ENCODE measurements at places on chromosomes 3 and 15. TPM values are rescaled to one million over a fixed set of nuclear protein-coding genes. Genes with fewer than 3 reads are reported as not detected.
A peak's percentile ranks its signal among the peaks of the same experiment; 100 is the strongest.

DNA sequence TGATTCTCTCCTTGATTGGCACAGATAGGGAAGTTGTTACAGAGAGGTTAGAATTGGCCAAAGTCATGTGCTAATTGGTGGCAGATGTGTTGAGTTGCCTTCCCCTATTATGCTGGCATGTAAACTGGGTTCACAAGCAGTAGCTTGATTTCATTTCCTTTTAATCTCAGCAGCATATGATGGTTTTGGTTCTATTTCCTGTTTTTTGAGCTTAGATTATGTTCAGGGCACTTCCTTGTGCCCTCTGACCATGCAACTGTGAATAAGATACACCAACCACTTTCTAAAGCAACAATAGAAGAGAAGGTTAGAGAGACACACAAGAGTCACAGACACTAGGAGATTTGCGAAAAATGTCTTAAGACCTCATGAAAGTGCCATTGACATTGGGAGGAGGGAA, 16.5 kb downstream of the HPS3 start:
- peak; percentile 15 for DNase-seq
- peaks cover 11% of the 10 kb centered on the region for H3K36me3 ChIP-seq
- no peak overlapping the region for H3K4me3 ChIP-seq

The MESP2 gene
- total RNA-seq: not detected

DNA sequence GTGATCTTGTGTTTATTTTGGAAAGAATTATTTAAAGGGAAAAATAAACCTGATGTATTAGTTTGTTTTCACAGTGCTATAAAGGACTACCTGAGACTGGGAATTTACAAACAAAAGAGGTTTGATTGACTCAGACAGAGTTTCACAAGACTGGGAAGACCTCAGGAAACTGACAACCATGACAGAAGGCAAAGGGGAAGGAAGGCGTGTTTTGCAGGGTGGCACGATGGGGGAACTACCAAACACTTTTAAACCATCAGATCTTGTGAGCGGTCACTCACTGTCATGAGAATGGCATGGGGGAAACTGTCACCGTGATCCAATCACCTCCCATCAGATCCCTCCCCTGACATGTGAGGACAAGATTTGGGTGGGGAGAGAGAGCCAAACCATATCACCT, 87.0 kb downstream of the TP63 start:
- no peaks in the 10 kb centered on the region for H3K4me1 ChIP-seq
- H3K4me3 ChIP-seq: no peak overlapping the region
- no peaks in the 10 kb centered on the region for H3K27me3 ChIP-seq
- H3K27ac ChIP-seq: no peak overlapping the region

DNA sequence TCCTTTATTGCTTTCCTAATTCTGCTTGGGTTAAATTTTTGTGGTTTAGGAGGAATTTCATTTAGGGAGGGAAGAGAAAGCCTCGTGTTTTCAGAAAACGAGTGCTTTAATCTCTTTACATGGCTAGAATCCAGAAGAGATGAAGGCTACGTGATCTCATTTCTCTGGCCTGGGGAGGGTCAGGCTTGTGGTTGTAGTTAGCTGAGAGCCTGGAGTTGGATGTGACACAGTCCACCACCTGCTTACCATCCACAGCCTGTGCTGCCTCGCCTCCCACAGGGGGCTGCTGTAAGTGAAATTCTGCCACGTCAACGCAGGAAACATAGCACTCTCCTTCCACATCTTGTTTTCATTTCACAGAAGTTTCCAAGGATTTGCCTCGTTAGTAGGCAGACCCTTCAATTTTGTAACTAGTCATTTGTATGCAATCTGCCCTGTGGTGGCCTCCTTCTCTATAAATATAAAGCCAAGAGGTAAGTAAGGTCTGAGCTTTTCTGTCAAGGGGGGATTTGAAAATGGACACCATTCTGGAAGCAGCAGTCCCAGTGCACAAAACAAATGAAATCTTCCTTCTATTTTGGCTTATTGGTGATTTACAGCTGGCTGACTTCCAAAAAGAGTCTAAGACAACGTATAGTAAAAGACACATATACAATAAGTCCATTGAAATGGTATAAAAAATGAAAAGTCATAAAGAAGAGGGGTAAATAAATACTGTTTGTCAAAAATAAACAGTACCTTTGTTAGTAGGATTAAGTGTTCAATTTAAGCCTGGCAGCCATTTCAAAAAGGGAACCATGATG, 3.4 kb downstream of the GXYLT2 start:
- peaks cover 7% of the 10 kb centered on the region for H3K4me1 ChIP-seq
- no peak for DNase-seq
- no peak overlapping the region for H3K4me3 ChIP-seq
- peaks cover 29% of the 10 kb centered on the region for H3K27me3 ChIP-seq

The TMOD2 gene
- 8.6 TPM for total RNA-seq
